ENCODE measurements at places on chromosomes 3 and 15.

DNA sequence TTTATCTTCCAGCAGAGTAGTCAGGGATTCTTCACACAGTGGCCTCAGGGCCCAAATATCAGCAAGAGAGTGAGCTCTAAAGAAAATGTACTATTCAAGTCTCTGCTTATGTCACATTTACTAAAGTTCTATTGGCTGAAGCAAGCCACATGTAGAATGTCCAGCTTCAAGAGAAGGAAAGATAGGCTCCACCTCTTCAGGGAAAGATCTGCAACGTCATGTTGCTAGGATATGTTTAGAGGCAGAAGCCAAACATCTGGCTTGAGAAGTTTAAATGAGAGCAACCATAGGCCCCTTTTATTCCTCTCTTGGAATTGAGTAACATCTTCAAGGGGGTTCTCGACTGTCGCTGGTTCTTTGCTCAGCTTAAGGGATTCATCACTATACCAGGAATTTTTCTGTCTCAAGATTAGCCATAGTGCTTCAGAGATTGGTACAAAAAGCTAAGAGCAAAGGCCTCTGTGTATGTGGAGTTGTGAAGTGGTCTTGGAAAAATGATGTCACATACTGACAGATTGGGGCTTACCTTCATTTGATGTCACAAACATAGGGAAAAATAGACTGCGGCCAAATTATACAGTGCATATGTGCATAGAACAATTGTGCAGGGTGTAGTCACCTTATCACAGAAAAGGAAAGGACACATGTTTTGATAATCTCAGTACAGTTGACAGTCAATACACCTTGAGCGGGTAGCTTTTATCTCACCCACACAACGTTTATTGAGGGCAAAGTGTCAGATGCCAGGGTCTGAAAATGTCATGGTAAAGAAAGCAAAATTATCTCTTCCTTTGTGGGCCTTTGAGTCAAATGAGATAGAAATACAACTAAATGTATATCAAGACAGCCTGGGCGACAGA is 11.3 kb upstream of the THRB start:
- no peak for DNase-seq

GRCh38 chr15:85892232-85892631 is 97.5 kb upstream of the KLHL25 start:
- DNase-seq: no peak

GRCh38 chr15:26662283-26662682 is 110.6 kb downstream of the GABRB3 start:
- no peak for DNase-seq

DNA sequence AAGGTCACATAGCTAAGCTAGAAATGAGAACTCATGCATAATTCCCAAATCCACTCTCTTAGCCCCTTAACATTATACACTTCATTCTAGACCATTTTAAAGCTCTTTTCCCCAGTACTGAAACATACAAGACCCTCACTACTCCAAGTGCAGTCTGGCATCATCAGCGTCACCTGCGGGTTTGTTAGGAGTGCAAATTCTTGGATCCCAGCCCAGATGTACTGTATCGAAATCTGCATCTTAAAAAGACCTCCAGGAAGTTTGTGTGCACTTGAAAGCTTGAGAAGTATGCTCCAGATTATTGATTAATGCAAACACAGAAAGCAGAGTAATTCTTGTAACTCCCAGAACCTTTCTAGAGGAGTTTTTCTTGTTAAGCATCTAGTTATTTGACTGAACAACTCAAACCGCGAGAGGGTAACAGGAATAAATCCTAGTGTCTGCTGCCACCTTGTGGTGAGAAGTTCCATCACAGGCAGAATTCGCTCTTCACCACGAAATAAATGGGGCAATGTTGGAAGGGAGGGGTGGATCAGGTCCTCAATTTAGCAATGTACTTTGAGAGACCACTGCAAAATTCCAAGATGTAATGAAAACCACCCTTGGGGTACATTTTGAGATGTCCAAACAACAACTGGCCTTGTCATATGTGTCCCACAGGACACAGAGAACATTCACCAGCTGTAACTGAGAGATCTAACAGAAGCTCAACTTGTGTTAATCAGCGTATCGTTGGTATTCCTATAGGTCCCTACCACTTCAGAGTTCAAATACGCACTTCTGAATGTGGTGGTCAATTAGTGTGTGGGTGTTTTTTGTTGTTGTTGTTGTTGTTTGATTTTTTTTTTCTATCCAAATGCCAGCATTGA is 583 bp upstream of the C3orf49 start:
- DNase-seq: peak; percentile 8

- no peak for DNase-seq
These were observed 65.7 kb upstream of the RGMA start for GRCh38 chr15:93154666-93155065.

DNA sequence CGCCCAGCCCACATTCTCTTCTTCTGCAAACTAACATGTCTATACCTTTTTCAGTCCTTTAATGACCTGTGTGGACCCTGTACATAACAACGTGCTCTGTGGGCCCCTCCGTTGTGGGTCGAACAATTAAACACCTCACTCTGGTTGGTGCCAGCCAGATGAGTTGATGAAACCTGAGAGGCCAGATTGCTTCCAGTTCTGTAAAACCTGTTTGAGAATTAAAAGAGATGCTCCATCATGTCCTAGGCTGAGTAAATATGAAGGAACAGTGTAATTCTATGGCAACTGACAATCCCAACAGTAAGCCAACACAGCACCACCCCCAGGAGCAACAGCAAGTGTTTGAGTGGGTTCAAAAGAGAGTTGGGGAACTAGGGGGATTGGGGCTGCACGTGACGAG is 5.7 kb upstream of the THBS1 start:
- DNase-seq: no peak

DNA sequence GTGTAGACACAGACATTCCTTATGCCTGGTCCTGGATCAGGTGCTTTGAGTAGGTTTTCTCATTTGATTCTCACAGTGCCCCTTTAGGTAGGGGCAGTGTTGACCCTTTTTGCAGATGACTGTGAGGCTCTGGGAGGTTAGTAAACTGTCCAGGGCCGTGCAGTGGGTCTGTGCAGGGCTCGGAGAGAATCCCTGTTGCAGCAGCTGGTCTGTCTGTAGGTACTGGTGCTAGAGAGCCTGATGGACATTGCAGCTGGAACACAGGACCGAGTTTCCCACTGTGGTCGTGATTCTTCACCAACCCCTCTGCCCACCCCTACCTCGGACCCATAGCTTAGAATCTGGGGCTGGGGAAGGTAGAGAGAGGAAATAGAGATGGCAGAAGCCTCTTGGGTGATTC is 51.8 kb downstream of the CHCHD6 start:
- no peak for DNase-seq

- DNase-seq: no peak
These were observed 7.0 kb downstream of the MAPKAPK3 start for GRCh38 chr3:50623840-50624474.

DNA sequence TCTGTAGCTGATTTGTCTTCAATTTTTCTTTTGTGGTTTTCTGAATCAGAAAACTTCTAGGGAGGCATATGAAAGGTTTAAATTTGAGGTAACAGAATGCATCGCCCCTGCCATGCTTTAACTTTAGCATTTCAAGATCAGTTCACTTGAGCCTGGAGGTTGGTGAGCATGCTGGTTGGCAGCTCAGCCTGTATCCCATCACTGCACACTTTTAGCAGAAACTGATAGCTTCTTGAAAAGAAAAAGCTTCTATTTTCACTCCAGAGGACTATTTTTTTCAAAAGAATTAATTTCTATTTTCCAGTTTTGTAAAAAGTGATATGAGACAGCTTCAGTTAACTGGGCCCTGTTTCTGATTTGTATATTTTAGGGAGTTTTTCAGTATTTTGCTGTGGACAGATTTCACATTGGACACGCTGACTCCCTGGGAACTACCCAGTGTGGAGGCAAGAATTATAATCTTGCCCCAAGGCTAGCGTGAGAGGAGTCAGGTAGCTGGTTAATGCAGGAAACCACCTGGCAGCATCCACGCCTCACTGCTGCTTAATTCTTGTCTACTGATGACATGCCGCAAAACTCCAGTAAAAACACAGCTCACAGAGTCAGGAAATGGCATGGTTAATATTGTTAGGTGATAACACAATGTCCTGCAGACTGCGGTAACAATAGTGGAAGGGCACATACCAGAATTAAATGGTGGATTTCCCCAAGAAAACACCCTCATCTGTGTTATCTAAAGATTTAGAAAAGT is 71.4 kb downstream of the DUT start:
- DNase-seq: no peak

- DNase-seq: no peak
These were observed 131.6 kb downstream of the LEKR1 start for GRCh38 chr3:156957715-156958114.

- DNase-seq: no peak
These were observed 110.3 kb upstream of the SMAD3 start for GRCh38 chr15:66955001-66955516.

DNA sequence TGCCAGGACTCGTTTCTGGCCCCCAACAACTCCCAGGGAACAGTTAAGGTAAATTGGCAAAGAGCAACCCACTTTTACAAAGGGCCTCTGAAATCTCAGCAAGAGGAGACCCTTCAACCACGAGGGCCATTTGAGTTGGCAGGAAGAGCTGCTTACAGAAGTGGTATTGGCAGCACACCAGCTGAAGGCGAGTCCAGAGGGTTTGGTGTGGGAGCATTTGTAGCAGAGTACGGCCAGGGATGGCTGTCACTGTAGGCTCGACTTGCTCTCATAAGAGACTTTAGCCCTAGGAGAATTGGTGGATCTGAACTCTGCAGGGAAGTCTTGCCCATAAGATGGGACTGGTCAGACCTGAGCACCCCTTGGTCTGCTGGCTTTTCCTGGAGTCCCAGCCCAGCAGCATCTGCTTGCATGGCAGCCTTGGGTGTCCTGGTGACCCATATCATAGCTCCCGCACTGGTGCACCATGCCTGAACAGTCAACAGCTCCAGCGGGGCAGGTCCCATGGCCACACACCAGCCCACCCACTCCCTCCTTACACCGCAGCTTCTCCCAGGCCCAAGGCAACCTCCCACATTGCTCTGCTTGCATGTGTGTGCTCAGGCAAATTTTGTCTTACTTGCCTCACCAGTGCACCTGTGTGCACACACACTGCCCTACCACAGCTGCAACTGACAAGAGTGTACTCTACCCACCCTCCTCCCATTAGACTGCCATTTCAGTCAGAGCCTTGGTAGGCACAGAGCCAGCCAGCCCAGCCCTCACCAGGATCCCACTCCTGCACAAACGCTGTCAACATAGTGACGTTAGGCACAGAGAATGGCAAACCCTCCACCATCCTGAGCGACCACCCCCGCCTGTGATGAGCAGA is 861.6 kb upstream of the DPPA4 start:
- DNase-seq: no peak

- DNase-seq: no peak
These were observed 87.0 kb downstream of the PLXNA1 start for GRCh38 chr3:127069814-127070440.

DNA sequence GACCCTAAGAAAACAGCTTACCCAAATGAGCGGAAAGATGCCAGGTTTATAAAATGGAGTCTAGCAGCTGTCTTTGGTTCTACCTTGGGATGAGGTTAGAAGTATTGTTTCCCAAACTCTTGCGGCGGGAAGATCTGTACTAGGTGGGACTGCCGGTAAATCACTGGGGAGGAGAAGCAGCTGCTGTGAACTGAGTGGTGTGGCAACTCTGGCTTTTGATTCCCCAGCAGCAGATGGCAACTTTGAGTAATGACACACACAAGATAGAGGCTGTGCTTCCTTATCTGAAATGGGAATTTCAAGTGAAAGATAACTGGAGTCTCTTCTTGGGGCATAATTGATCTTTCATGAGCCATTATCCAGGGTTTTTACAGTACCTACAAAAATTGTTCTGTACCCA is 184.9 kb downstream of the ATG7 start:
- no peak for DNase-seq

DNA sequence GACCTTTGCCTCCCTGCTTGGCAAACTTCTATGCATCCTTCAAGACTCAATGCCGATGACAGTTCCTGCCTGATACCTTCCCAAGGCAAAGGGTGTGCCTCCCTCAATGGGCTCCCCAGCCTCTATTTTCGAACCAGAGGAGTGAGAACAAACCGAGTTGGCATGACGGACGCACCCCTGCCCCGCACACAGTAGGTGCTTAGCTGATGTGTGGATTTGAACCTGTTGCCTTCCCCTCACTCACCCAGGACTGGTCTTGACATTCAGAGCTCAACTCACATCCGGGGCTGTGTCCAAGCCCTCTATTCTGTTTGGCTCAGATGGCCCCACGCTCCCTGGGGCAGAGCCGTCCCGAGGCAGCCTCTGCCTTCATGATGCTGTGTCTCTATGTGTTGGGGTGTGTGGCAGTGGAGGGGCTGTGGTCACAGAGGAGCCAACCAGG is 52.2 kb upstream of the SLC6A11 start:
- no peak for DNase-seq

DNA sequence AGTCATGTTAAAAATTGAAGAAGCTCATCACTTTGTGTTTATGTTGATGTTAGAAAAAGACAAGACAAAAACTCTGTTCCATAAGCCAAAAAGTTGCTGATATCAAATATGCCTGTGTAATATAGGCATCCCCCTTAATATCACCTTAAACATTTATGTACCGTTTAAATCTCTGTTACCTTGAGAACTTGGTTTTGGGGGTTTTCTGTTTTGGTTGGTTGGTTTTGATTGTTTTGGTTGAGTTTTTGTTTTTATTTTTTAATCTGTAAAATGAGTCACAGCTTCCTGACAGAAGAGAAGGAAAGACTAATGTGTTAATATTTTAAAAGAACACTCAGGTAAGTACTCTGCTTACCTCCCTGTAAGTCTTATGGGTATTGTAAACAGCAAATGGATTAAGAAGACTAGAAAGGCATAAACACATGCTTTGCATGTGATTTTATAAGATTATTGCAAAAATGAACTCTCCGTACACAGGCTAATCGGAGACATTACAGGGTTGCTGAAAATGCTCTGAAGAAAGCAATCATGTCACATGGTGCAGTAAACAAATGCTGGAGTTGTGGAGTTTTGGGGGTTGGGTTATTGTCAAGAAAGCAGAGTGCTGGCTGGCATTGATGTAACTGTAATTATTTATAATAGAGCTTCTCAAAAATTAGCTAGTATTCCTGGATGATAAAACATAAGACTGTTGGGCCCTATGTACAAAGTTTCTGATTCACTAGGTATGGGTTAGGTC is 69.5 kb upstream of the MBNL1 start:
- DNase-seq: no peak

DNA sequence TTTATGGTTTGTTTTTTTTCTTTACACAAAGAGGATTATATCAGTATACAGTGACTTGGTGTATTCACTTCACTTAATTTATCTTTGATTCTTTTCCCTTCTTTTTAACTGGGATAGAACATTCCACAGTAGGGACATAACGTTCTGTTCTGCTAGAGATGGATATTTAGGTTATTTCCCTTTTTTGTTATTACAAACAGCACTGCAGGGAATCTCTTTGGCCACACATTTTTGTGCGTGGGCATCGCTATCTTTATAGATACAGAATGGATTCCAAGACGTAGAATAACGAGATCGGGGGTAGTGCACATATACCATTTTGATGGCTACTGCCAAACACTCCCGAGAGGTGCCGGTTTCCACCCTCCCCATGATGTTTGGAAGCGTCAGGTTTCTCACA is 44.8 kb downstream of the PXYLP1 start:
- no peak for DNase-seq

GRCh38 chr3:172189987-172190603 is 150.7 kb downstream of the FNDC3B start:
- no peak for DNase-seq

All from NCI-H1048 (cell line).